ENCODE measurements at places on chromosomes 2 and 18.

DNA sequence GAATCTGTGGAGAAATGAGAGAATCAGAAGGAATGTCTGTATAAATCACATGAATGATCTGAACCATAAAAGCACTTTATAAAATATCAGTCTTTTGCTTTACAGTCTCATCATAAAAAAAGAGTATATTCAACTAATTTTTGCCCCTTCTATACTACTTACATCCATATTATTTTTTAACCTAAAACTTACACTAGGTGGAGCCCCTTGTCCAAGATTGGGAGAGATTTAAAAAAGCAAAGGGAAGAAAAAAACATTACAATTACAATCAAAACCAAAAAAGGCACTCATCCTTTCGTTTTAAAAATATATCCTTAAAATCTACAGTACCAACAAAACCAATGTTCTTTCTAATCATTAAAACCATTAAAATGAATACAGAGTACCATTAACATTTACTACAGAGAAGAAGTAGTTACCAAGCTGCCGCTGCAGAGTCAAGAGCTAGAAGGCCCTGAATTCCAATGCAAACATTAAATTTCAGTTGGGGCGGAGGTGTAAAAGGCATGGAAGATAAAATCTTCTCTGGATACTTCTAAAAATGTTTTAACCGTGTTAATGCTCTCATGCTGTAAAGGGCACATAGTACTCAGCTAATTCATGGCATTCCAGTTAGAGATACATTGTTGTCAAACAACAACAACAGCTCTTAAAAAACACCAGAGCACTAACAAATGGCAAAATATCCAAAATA lies 56.7 kb upstream of the EPB41L3 start:
- DNase-seq: no peak

- no peak for DNase-seq
Measured at GRCh38 chr2:32806857-32807256, 139.9 kb upstream of the LTBP1 start.

- peak; percentile 80 for DNase-seq
Measured at GRCh38 chr18:51151568-51152511, 45.6 kb downstream of the MEX3C start.

DNA sequence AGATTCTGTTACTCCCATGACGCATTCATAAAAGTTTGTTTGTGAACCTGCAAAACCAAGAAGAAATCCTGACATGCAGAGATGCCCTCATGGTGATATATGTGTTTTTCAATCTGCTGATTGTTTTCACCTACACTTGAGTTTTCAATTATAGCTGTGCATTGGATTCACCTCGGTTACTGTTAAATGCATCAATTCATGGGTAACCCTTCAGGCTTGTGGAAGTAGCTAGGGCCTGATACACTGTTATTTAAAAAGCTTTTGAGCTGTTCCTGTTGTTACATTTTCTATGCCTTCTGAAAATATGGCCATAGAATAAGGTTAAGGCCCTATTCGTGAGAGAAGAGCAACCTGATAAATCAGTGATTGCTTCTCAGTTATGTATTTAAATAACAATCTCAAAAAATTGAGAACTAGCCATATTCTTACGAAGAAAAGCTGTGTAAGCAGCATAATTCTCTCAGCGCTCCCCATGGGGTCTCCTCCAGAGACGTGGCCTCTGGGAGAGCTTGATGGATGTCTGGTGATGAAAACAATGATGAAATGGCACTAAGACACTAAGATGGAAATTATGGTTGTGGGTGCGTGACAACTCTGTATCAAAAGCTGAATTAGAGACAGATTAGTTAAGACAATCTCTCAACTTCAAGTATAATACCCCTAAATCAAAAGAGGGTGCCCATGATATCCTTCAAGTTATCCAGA lies 60.5 kb downstream of the RIT2 start:
- DNase-seq: no peak

Data from stimulated activated CD8-positive, alpha-beta memory T cell treated with anti-CD3 and anti-CD28 coated beads, Interleukin-15, amount 100 ng/mL, for 4 hours (primary cell).